ENCODE measurements at places on chromosomes 6 and 20. TPM values are rescaled to one million over a fixed set of nuclear protein-coding genes. Genes with fewer than 3 reads are reported as not detected.

DNA sequence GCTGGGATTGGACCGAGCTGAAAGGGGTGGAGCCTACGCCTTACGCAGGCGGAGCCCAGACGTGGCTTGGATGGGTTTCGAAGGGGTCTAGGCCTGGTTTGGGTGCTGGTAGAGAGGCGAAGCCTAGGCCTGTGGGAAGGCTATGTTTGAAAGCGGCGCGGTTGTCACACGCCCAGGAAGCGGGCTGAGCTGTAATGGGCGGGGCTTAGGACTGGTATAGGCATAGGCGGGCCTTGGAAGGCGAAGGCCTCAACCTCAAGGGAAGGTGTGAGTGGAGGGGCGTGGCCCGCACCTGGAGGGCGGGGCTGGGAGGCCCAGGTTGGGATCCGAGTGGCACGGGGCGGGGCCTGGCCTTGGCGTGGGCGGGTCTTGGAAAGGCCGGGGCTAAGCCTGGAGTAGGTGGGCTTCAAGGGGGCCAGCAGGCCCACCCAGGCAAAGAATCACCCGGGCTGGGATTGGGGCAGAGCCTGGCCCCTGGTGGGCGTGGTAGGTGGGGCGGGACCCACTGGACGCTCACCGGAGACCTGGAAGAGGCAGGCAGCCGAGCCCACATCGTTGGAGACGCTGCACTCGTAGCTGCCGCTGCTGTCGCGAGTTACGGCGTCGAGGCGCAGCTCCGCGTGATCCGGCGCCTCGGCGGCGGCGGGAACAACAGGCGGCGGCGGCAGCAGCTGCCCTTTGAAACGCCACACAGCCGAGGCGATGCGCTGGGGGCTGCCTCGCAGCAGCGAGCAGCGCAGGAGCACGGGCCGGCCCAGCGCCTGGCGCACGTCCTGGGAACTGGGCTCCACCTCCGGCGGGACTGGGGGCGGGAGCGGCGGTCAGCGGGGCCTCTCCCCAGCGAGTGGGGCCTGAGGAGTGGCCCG lies 49.0 kb downstream of the MDGA1 start:
- DNase-seq: no peak
- H3K36me3 ChIP-seq: no peaks in the 10 kb centered on the region
- no peaks in the 10 kb centered on the region for H3K27me3 ChIP-seq
- no peak overlapping the region for H3K4me3 ChIP-seq
- peaks cover 7% of the 10 kb centered on the region for H3K4me1 ChIP-seq

- H3K27me3 ChIP-seq: no peaks in the 10 kb centered on the region
- H3K4me3 ChIP-seq: no peak overlapping the region
- no peaks in the 10 kb centered on the region for H3K4me1 ChIP-seq
- DNase-seq: no peak
Measured at GRCh38 chr6:144234935-144235334, 50.2 kb upstream of the UTRN start.

- peaks cover 42% of the 10 kb centered on the region for H3K4me1 ChIP-seq
- peak overlapping the region; percentile 90 for H3K4me3 ChIP-seq
- DNase-seq: peak; percentile 34
- no peaks in the 10 kb centered on the region for H3K36me3 ChIP-seq
- peak overlapping the region; percentile 74 for H3K27ac ChIP-seq
Measured at GRCh38 chr6:49551078-49551865, 804 bp downstream of the C6orf141 start.

DNA sequence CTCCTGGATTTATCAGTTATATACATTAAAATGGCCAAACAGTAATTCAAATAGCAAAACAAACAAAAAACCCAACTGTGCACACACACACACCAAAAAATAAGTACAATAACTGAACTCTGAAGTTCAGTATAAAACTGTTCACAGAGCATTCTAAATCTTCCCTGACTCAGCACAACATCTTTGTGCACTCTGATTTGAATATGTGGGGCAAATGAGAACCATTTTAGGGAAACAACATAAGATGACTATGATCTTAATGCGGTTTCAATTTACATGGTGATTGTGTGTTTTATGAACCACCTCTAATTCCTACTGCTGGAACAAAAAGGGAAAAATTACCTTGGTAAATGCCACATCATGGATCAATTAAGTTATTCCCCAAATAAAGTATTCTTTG lies 41.7 kb downstream of the PLAGL1 start:
- peaks cover 3% of the 10 kb centered on the region for H3K36me3 ChIP-seq
- no peak for DNase-seq
- H3K4me1 ChIP-seq: no peaks in the 10 kb centered on the region

DNA sequence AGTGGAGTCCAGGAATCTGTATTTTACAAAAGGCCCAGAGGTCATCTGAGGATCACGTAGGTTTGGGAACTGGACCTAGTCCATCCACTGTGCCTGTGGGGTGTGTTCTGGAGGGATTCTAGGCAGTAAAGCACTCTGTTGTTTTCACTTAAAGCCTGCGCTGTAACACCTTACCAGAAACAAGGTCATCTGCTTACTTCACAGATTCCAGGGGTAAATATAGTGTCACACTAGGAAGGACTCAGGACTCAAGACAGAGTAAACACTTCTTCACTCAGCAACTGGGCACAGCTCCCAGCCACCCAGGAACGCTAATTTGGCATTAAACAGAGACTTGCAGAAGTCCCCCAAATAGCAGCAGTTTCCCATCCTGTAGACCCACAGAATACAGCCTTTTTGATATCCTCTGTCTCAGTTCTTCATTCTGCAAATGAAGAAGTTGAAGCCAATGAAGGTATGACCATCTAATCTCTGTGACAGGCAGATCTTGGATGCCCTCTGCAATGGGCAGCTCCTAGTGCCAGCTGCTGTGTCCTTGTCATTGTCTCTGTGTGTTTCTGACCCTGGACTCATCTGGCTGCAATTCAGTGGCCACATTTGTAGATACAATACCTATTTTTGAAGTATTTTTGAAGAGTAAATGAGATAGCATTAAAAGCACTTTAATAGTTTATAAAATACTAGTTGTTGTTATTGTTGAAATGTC lies 129.1 kb downstream of the SLC24A3 start:
- peaks cover 54% of the 10 kb centered on the region for H3K27me3 ChIP-seq
- DNase-seq: no peak
- no peak overlapping the region for H3K27ac ChIP-seq

DNA sequence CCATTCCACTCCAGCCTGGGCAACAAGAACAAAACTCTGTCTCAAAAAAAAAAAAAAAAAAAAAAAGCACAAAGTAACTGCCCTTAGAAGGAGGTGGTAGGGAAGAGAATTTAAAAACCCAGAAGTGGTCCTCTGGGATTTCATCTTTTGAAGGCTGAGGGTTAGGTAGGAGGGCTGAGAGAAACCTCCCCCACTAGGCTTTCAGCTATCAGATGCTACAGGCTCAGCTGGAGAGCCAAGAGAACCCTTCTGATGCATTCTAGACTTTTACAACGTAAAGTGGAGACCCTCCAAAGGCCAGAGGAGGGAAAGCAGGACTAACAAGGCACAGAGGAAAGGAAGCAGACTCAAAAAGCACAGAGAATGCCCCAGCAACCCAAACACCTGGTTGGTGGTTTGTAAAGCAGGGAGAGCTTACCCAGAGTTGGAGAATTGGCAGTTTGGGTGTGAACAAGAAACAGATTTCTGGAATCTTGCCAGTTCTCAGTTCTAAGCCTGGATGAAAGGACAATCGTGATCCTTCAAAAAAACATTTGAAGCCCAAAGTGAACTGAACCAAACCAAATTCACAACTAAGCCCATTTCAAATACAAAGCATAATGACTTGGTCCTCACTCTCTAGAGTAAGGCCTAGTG lies 23.2 kb upstream of the SPAG4 start:
- H3K4me1 ChIP-seq: no peaks in the 10 kb centered on the region
- H3K36me3 ChIP-seq: peaks cover 6% of the 10 kb centered on the region
- no peak overlapping the region for H3K27ac ChIP-seq
- H3K4me3 ChIP-seq: no peak overlapping the region
- no peak for DNase-seq
- no peaks in the 10 kb centered on the region for H3K27me3 ChIP-seq

GRCh38 chr6:168381726-168382458 lies 59.1 kb upstream of the SMOC2 start:
- no peaks in the 10 kb centered on the region for H3K36me3 ChIP-seq
- H3K27me3 ChIP-seq: no peaks in the 10 kb centered on the region
- no peak for DNase-seq
- no peaks in the 10 kb centered on the region for H3K4me1 ChIP-seq
- no peak overlapping the region for H3K4me3 ChIP-seq

GRCh38 chr20:46735436-46735835 lies 26.0 kb downstream of the SLC2A10 start:
- no peaks in the 10 kb centered on the region for H3K36me3 ChIP-seq
- peaks cover 23% of the 10 kb centered on the region for H3K4me1 ChIP-seq
- no peaks in the 10 kb centered on the region for H3K27me3 ChIP-seq
- no peak overlapping the region for H3K27ac ChIP-seq
- H3K4me3 ChIP-seq: no peak overlapping the region

- no peak overlapping the region for H3K27ac ChIP-seq
- no peaks in the 10 kb centered on the region for H3K27me3 ChIP-seq
- DNase-seq: no peak
- H3K4me1 ChIP-seq: no peaks in the 10 kb centered on the region
Measured at GRCh38 chr6:11944111-11944510, 68.0 kb upstream of the HIVEP1 start.

DNA sequence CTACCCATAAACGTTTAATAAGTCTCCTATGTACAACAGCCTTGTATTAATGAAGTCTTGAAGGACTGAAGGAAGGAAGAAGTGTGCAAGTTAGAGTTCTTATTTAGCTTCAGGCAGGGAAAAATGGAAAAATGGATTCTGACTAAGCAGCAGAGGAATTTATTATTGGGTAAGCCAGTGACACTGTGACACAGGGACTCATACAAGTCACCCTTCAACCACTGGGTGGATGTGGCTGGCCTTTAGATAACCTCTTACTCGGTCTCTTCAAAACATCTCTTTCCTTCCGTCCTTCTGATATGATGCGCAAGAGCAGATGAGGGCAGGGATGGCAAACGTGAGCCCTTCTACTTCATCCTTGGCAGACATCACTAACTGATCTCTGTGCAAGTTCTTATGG lies 145.6 kb downstream of the DHX35 start:
- no peak overlapping the region for H3K4me3 ChIP-seq
- no peak overlapping the region for H3K27ac ChIP-seq
- 0 out of 2 replicates have a peak, but pooled peaks cover 6% of the 10 kb centered on the region for H3K4me1 ChIP-seq
- H3K27me3 ChIP-seq: peaks cover 15% of the 10 kb centered on the region

GRCh38 chr6:158797331-158798310 lies 21.5 kb downstream of the EZR start:
- peaks cover 38% of the 10 kb centered on the region for H3K36me3 ChIP-seq
- peaks cover 36% of the 10 kb centered on the region for H3K4me1 ChIP-seq
- H3K27me3 ChIP-seq: no peaks in the 10 kb centered on the region
- no peak overlapping the region for H3K27ac ChIP-seq
- DNase-seq: no peak

GRCh38 chr20:10649797-10650160 lies 24.0 kb downstream of the JAG1 start:
- peaks cover 98% of the 10 kb centered on the region for H3K36me3 ChIP-seq
- H3K27ac ChIP-seq: no peak overlapping the region
- no peaks in the 10 kb centered on the region for H3K27me3 ChIP-seq
- no peak overlapping the region for H3K4me3 ChIP-seq

DNA sequence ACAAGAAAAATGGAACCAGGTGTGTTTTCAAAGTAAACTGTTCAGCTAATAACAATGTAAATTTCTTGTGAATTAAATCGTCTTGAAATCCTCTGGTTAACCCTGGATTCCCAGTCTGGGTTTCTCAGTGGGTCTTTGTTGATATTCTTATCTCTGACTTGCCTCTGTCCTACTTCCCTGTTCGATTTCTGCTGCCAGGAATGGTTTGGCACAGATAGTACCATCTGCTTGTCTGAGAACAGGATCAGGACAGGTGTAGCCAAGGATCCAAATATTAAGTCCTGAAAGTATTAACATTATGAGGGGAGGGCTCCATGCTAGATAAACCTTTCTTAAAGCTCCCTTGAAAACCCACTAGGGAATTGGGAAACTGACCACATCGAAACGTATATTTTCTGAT lies 30.1 kb downstream of the ARFGEF2 start:
- peaks cover 2% of the 10 kb centered on the region for H3K4me1 ChIP-seq
- H3K27ac ChIP-seq: no peak overlapping the region
- no peak for DNase-seq
- H3K27me3 ChIP-seq: no peaks in the 10 kb centered on the region
- H3K4me3 ChIP-seq: no peak overlapping the region
- peaks cover 71% of the 10 kb centered on the region for H3K36me3 ChIP-seq

DNA sequence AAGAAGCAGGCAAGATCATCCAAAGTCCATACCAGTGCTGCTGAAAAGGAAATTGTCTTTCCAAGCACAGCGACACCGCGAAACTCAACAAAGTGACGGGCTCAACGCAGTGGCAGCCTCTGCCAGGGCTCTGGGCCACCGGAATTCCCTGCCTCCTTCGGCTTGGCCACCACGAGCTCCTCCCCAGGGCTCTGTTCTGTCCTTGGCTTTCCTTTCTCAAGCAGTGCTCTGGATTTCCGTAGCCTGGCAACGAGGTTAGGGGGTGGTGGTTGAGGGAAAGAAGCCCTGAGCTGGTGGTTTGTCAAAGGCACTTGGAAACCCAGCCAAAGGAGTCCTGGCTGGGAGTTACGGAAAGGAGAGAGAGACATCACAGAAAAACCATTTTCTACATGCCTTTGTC lies 31.2 kb downstream of the PRR18 start:
- no peak overlapping the region for H3K27ac ChIP-seq
- H3K36me3 ChIP-seq: no peaks in the 10 kb centered on the region
- peaks cover 6% of the 10 kb centered on the region for H3K27me3 ChIP-seq
- H3K4me3 ChIP-seq: no peak overlapping the region

- H3K27ac ChIP-seq: no peak overlapping the region
- H3K4me1 ChIP-seq: peaks cover 14% of the 10 kb centered on the region
- H3K36me3 ChIP-seq: no peaks in the 10 kb centered on the region
- H3K4me3 ChIP-seq: no peak overlapping the region
- H3K27me3 ChIP-seq: no peaks in the 10 kb centered on the region
- no peak for DNase-seq
Measured at GRCh38 chr6:42808492-42809483, 26.9 kb downstream of the BICRAL start.

DNA sequence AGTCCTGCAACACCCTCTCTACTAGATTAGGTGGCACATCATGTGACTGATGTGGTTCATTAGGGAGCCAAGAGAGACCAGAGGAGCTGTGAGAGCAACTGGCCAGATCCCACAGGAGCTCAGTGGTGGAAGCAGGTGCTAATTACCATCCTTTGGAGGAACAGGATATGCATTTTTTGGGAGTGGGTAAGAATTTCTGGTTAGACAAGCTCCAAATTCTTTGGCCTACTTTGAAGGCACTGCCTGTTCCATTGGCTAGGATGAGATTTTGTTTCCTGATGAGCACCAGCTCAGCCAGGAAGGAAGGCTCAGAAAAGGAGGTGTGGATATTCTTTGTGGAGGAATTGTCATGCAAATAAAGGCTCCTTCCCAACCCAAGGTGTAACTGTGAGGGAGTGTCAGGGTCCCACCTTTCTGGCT lies 130.3 kb upstream of the BMP2 start:
- H3K4me1 ChIP-seq: no peaks in the 10 kb centered on the region
- DNase-seq: no peak
- peaks cover 27% of the 10 kb centered on the region for H3K27me3 ChIP-seq
- H3K27ac ChIP-seq: no peak overlapping the region
- H3K36me3 ChIP-seq: no peaks in the 10 kb centered on the region
- no peak overlapping the region for H3K4me3 ChIP-seq

The TFAP2D gene
- total RNA-seq: not detected

The ID4 gene
- 1.4 TPM for total RNA-seq

The RPN2 gene
- 257 TPM for total RNA-seq

The NFATC2 gene
- 12.4 TPM for total RNA-seq

The TP53TG5 gene
- total RNA-seq: not detected

The TMEM200A gene
- total RNA-seq: 0.40 TPM

The NHLRC1 gene
- 1.3 TPM for total RNA-seq

The SLC35A1 gene
- 9.9 TPM for total RNA-seq

The AGPAT4 gene
- 3.9 TPM for total RNA-seq

The THEMIS gene
- total RNA-seq: not detected

The MTRF1L gene
- total RNA-seq: 19.1 TPM

The ZBTB46 gene
- total RNA-seq: 7.3 TPM

Measured in PC-3 (cell line).